ENCODE measurements at places on chromosomes 4 and X.

- DNase-seq, result no peak
Observed at GRCh38 chr4:14559646-14560045, 442.6 kb upstream of the CPEB2 start.

GRCh38 chr4:152673489-152673888 lies 6.3 kb downstream of the TMEM154 start:
- DNase-seq, result no peak

GRCh38 chrX:103688946-103689345 lies 2.4 kb upstream of the MORF4L2 start:
- no peak for DNase-seq

- no peak for DNase-seq
Observed at GRCh38 chr4:96194993-96195392, 355.1 kb downstream of the PDHA2 start.

GRCh38 chr4:61950625-61951024 lies 750.5 kb downstream of the ADGRL3 start:
- no peak for DNase-seq
